ENCODE measurements at places on chromosomes 1 and 21.

- DNase-seq, result peak; percentile 59
Measured at GRCh38 chr1:54671985-54672608, 30.5 kb downstream of the MROH7 start.

DNA sequence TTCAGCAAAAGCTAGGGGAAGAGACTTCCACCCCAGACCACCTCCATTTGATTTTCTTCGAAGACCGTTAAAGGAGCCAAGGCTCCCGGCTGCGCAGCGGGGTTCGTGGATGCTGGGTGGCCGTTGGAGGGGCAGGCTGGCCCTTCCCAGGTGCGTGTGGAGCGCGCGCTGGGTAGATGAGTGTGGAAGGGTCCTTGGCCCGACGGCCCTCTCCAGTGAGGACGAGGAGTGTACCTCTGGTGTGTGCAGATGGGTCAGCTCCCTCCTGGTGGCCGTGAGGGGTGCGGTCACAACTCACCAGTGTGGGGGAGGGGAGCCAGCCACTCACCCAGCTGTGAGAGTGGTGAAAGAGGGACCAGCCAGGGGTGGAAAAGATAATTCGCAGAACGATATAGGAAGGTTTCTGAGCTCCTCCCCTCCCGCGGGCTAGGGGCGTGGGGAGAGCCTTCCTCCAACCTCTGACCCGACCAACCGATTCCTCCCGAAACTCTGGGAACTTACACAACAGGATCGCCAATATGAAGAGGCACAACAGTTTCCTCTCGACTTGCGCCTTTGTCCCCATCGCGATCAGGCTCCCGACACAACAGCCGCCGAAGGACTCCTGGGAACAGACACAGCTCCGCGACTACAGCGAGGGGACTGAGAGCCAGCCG lies at the start of gene F11R:
TSS of gene F11R (minus strand) at position 644 of the 656 bp plus-strand sequence. CDS start at position 565, 79 bp downstream.
- DNase-seq, result no peak

DNA sequence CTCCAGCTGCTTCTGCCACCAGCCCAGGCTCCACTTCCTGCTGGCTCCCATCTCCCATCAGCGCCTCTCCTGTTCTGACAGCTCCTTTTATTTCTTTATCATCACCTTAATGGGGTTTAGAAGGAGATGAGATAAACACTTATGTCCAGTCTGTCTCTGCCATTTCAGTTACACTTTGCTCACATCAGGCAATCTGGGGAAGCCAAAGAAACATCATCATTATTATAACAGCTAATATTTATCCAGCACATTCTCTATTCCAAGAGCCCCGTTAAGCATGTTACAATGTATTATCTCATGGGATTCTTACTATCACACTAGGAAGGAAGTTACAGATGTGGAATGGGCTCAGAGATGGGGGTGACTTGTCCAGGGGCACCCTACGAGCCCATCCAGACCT lies 31.2 kb downstream of the DMRTB1 start:
- no peak for DNase-seq

- peak; percentile 9 for DNase-seq
Measured at GRCh38 chr1:145871994-145872924, 13.4 kb upstream of the PIAS3 start.

GRCh38 chr1:159079525-159079924 lies 3.0 kb upstream of the AIM2 start:
- DNase-seq, result no peak

- no peak for DNase-seq
Measured at GRCh38 chr1:190475421-190476141, 2.1 kb downstream of the BRINP3 start.

- DNase-seq, result no peak
Measured at GRCh38 chr21:38832664-38833063, 26.9 kb downstream of the ETS2 start.

DNA sequence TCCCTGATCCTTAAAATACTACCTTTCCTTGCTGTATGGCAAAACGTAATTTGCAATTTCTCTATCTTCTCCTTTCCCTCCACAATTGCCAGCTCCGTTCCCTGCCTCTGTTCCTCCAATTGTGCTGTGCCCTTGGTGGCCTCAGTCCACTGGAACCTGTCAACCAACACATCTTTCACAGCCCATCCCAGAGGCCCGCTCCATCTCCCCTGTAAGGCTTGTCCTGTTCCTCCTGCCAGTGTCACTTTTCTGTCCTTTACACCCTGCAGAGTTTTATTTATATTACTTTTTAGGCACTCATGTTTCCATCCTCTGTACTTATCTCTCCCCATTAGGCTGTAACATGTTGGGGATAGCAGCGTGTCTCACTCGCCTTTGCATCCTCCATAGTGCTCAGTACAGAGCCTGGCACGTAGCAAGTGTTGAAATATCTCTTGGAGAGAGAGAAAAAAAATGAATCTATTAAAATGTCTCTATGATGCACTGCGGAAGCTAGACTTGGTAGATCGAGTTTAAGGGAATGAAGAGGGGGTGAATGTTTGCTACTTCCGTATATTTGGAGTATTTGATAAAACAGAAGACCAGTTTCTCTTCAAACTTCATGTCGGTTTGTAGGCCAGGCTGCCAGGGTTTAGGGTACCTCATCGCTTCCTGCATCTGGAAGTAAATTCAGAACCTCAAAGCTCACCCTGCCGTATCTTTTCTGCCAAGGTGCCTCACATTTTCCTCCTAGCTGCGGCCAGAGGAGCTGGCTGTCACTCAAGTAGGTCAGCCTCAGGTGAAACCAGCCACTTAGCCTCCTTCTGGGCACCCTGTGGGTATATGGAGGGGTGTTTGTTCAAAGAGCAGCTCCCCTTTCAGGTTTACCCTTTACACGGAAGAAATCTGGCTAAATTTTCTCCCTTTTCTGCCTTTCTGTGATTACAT lies 303.8 kb downstream of the TM2D1 start:
- no peak for DNase-seq

GRCh38 chr1:183604038-183604808 lies 14.0 kb upstream of the NCF2 start:
- DNase-seq, result no peak

- DNase-seq, result no peak
Measured at GRCh38 chr1:210747112-210747511, 386.8 kb downstream of the KCNH1 start.

GRCh38 chr1:110477041-110477440 lies 26.1 kb downstream of the PROK1 start:
- no peak for DNase-seq

- DNase-seq, result no peak
Measured at GRCh38 chr1:65146908-65147423, 1.0 kb upstream of the AK4 start.

GRCh38 chr1:203338335-203339036 lies 12.4 kb downstream of the FMOD start:
- peak; percentile 43 for DNase-seq

DNA sequence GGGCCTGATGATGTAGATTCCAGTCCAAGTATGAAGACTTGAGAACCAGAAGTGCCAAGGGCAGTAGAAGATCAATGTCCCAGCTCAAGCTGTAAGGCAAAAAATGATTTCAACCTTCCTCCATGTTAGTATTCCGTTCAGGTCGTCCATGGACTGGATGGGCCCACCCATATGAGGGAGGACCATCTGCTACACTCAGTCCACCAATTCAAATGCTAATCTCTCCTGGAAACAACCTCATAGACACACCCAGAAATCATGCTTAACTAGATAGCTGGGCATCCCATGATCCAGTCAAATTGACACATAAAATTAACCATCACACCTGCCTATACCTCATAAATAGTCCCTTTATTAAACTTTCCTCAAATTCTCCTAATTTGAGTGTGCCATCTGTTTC lies 73.3 kb upstream of the NFASC start:
- no peak for DNase-seq

GRCh38 chr1:117368116-117369108 lies 1.2 kb downstream of the MAN1A2 start:
- DNase-seq, result no peak

DNA sequence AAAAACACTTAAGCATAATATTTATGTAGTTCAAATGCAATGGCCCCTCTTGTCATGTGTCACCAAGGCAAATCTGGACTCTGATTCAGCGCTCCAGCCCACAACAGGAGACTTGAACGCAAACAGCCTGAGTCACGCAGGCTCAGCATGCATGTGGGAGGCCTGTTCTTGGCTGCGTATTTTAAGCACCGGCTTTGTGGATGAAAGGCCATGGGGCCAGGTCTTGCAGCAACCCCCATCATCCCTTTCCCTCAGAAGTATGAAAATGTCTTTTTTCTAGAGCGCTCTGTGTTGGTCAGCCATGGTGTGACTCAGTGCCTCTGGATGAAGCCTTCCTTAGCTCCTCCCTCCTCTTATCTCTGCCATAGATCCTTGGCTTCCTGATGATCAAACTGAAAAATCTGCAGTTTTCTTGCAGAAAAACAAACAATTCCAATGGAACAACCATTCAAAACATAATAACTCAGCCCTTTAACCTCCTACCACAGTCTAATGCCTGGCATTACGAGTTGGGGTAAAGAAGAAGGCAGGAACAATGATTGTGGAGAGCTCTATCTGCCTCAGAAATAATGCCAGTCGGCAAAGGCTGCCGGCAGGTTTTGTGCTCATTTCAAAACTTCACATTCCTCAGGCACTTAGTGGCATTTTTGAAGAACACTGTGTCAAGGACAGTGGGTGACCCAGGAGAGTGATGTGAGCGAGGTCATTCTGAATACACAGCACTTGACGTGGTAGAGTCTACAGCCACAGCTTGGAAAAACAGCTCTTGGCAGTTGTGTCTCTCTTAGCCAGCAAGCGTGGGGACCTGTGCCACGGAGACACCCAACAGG lies 167.5 kb downstream of the CLIC6 start:
- peak; percentile 28 for DNase-seq

GRCh38 chr21:17775431-17776126 lies 43.6 kb downstream of the C21orf91 start:
- no peak for DNase-seq

- no peak for DNase-seq
Measured at GRCh38 chr1:22352896-22353295, 98.8 kb upstream of the ZBTB40 start.

GRCh38 chr1:225883616-225884265 lies 1.6 kb upstream of the TMEM63A start:
- no peak for DNase-seq

DNA sequence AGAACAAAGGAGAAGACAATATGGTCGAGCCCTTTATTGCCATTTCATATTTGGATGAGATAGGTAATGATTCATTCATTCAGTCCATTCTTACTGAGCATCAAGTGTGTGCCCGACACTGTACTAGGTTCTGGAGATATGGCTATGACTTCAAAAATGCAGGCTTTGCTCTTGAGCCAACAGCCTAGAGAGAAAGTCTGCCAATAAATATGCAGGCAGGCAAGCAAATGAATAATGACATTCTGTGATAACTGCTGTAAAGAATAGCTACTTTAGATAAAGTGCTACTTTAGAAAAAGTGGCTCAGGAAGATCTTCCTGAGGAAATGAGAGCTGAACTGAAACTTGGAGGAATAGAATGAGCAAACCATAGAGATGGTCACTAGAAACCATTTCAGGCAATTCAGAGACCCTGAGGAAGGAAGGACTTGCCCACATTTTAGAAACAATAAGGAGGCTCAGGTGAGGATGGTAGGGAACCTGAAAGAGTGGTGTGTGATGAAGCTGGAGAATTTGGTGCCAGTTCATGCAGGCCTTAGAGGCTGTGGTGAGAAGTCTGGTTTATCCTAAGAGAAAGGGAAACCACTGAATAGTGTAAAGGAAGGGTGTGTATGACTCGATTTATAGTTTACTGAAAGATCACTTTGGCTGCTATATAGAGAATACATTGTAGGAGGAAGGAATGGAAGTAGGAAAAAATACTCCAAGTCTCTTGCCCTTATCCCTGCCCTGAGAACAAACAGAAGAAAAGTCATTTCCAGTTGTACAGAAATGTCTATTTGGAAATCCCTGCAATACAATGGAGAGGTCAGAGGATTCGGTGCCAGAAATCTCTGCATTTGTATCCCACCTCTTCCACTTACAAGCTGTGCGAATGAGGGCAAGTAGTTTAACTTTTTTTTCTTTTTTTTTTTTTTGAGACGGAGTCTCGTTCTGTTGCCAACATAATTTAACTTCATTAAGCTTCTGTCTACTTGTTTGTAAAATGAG lies 167.9 kb downstream of the VPS13D start:
- no peak for DNase-seq

- no peak for DNase-seq
Measured at GRCh38 chr1:101996825-101997465, at the start of gene OLFM3. Gene OLFM3, minus strand, starts transcription at chr1:101996926.

DNA sequence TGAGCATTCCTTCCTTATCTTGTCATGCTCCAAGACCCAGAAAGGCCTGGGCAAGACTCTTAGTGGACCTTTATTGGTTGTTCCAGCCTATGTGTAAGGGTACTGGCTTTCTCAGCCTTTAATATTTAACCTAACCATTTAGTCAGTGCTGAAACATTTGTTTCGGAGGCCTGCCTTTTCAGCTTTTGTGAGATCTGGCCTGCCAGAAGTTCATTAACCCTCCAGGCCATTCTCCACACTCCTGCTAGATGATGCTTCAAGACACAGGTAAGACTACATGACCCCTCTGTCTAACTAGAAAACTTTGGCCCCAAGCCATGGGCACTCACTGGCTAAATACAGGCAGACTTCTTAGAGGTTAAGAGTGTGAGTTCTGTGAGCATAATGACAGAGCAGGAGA lies 138.4 kb upstream of the ZP4 start:
- DNase-seq, result no peak

- DNase-seq, result no peak
Measured at GRCh38 chr21:44926331-44927101, 5.8 kb upstream of the ITGB2 start.

GRCh38 chr21:33451634-33452071 lies 28.1 kb downstream of the TMEM50B start:
- no peak for DNase-seq

GRCh38 chr1:110240476-110241210 lies 30.5 kb downstream of the KCNC4 start:
- DNase-seq, result no peak

GRCh38 chr1:200221614-200222282 lies 188.1 kb downstream of the ZNF281 start:
- no peak for DNase-seq

DNA sequence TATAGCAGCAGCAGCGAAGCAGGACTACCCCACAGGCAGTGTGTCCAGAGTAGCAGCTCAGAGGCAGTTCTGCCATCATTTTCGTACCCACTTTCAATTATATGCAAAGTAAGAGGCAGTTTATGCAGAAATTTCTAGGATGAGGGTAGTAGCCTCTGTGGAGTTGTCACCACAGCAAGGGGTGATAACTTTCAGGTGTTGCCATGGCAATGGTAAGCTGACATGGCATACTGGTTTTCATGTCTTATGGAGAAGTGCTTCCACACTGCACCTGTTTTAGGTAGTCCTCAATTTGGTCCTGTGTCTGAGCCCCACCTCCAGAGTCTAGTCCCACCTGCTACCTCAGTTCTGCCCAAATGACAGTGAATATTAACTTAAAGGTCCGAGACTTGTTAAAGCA lies 133.3 kb upstream of the SYT6 start:
- DNase-seq, result no peak

Measured in activated T-cell treated with anti-CD3 and anti-CD28 coated beads for 24 hours (primary cell).